Activated gamma-delta T cell (primary cell): ENCODE measurements at places on chromosomes 3 and 15.
A peak's percentile ranks its signal among the peaks of the same experiment; 100 is the strongest.

GRCh38 chr3:172145031-172145686 is 105.8 kb downstream of the FNDC3B start:
- no peak for DNase-seq

DNA sequence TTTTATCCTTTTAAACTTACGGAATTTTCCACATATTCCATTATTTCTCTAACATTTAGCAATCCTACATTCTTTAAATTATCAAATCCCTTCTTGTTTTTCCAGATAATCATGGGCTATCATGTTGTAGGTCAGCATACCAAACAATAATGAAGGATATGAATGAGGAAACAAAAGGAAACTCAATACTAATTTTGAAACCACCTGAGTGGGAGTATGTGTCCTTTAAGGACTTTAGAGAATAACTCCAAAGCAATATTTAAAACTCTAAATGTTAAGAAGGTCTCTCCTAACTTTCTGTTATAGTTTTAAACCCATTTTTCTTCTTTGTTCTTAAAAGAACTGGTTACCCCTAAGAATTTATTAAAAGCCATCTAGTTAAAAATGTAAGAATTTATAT is 43.0 kb downstream of the TP53BP1 start:
- no peak for DNase-seq

GRCh38 chr3:179962629-179963387 is 73.9 kb downstream of the PEX5L start:
- DNase-seq, result no peak

- DNase-seq, result no peak
Observed at GRCh38 chr3:112965656-112966055, 9.2 kb downstream of the CD200R1 start.

DNA sequence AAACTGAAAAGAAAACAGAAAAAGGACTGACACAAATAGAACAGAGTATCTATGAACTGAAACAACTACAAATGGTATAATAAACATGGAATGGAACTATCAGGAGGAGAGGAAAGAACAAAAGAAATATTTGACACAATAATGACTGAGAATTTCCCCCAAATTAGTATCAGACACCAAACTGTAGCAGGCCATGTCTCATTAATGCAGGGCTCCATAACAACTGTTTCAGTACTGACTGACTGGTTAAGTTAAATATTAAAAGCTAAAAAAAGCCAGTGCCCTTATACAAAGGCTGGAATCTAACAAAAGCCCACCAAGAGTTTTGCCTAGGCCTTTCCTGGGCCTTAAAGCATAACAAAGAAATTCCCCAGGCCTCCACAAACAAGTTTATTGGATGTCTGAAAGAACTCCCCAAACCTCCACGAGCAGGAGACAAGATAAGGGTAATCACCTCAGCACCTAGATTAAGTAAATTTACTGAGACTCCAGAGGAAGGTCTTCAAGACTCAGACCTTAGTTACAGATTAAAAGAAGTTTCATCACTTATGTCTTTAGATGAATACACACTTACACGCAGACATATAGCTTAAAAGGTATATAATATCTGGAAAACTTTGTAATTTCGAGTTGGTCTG is 45.7 kb downstream of the KPNA1 start:
- DNase-seq, result no peak

DNA sequence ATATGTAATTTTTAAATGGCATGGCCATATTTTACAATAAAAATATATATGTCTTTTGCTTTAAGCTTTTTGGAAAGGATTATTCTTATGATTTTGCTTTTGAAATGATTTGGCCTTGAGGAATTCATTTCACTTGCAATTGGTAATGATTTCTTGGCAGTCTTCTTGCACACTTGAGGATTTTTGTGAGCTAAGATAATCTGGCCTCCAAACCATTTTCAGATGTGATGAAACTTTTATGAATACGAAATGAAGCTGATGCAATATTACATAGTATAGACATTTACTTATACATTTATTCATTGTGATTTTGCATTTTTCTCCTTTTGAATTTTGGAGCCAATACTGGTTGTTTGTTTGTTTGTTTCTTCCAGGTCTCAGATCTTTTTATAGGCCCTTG is 6.4 kb upstream of the SH2D7 start:
- no peak for DNase-seq

DNA sequence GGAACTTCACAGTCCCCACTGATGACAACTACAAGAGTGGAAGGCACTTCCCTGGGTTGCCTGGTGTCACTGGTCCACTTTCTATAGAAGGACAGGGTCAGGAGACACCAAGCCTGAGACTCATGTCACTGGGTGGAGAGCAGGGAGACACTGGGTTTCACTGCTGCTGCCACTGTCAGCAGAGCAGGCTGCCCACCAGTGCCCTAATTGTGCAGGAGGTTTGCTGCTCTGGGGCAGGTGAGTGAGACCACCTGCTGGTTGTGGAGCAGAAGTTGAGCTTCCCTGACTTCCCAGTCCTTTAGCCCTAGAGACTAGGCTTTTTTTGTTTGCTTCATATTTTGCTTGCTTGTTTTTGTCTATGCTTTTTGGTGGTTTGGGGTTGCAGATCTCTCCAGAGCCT is 528.4 kb upstream of the RGMA start:
- no peak for DNase-seq

GRCh38 chr3:152253514-152253913 is 15.2 kb upstream of the MBNL1 start:
- DNase-seq, result no peak

- no peak for DNase-seq
Observed at GRCh38 chr3:171268677-171269076, 191.5 kb downstream of the TNIK start.

- DNase-seq, result peak; percentile 8
Observed at GRCh38 chr3:12288182-12289129, at the start of gene PPARG. PPARG (plus strand) TSS chr3:12289070; CDS start chr3:12379712, 90,642 bp downstream.

- no peak for DNase-seq
Observed at GRCh38 chr3:24359645-24360462, 134.8 kb downstream of the THRB start.
